Hematopoietic multipotent progenitor cell treated with erythropoietin and hydrocortisone succinate and interleukin-3 and kit ligand, for 15 days (in vitro differentiated cells): ENCODE measurements at places on chromosomes 6 and 20.
A peak's percentile ranks its signal among the peaks of the same experiment; 100 is the strongest.

DNA sequence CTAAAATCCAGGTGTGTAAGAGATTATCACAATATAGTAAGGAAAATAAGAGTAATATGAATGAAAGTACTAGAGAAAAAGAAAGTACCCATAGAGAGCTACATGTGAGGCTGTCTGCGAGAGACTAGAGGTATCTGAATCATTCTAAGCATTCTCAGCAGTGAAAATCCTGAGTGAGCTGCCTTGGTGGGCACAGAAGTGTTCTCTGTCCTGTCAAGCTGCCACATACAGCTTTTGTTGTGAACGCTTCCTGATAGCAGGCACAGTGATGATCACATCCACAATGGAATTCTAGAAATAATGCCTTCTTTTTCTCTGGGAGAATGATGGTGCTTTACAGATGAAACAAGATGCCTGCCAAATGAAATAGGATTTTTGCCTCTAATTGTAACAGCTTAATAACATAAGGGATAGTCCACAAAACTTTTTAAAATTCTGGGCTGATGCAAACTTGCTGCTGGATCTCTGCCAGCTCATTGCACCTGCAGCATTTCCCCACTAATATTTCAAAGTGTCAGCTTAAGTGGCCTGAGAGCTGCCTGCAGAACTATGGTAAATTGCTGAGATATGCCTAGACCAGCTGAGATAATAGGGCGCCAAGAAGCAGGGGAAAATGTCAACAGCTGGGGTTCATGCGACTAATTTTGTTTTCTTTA, 620.5 kb downstream of the DOK5 start:
- DNase-seq: no peak

DNA sequence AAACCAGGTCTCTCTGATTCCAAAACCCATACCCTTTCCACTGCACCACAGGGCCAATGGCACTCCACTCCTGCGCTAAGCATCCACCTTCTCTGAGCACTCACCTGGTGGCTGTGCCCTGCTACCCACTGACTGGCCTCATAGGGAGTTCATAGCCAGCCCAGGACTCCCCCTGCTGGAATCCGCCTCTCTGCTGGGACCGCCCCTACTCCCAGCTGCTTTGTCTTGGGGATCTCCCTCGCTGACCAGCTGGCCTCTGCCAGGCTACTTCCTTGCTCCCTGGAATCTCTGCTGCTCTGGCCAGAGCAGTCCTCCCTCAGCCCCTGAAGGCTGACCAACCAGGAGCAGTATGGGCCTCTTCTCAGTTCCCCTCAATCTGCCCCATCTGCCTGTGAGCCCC, 129.7 kb downstream of the FAXC start:
- DNase-seq: no peak

DNA sequence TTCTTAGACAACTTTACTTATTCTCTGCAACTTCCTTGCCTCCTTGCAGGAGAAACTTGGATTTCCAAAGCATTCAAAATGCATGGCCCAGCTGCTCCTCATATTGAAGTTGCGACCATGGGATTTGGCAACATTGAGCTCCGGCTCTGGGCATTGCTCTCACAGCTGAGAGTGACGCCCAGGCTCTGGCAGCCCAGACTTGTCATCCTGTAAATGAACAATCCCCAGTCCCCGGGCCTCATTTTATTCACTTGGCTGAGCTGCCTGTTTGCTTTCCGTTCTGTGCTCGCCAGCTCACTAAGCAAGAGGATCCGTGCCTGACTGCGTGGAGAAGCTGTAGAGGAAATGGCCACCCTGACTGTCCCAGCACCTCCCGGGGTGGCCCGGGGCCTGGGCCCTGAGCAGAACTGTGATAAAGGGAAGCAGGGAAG, 119.5 kb upstream of the CD93 start:
- no peak for DNase-seq

GRCh38 chr20:25008388-25009217, 16.1 kb upstream of the APMAP start:
- DNase-seq: no peak

DNA sequence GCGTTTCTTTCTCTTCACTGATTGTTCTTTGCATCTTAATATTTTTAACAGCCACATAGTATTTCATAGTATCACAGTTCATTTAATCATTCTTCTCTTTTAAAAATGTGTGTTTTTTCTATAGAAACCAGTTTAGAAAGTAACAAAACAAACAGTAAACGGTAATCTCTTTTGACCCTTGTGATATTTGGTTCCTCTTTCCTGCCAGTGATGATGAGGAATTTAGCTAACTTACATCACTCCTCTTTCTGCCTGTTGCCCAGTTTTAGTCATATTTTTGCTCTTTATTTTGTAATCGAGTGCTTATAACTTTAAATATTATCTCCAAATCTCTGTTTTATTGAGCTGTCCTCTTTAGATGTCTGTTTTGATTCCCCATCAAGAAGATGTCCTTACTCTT, 38.1 kb upstream of the ZBTB24 start:
- DNase-seq: no peak

DNA sequence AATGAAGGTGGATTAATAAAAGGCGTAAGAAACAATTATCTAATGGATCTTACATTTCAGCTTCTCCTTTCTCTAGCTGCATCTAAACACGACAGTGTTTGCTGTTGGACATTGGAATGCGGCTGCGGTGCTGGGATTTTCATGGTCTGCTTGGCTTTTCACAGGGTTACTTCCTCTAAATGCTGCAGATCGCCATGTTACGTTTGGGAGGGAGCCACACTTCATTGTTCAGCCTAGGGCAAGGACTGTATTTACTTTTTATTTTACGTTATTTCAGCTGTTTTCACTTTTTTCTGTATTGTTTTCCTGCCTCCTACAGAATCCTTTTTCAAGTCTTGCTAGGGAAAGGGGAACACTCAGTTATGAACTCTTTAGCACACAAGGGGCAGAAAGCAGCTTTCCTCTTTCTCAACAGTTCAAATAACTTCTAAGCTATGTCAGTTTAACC, 97.9 kb upstream of the MTHFD1L start:
- no peak for DNase-seq

DNA sequence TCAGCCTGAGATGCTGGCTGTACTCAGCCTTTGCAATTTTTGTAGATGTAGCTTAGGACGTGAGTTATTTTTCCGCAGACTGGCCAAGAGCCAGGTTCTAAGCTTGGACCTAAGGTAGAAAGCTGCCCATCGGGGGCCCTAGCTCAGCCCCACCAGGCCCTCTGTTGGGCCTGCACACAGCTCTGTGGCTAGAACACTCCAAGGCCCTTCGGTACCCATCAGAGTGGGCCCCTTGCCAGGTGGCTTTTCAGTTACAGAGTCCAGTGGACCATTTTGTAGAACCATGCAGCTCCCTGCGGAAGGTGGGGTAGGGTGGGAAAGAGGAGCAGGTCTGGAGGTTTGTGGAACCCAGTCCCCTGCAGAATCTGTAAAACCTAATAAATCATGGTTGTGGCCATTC, 22.6 kb downstream of the UCKL1 start:
- no peak for DNase-seq

DNA sequence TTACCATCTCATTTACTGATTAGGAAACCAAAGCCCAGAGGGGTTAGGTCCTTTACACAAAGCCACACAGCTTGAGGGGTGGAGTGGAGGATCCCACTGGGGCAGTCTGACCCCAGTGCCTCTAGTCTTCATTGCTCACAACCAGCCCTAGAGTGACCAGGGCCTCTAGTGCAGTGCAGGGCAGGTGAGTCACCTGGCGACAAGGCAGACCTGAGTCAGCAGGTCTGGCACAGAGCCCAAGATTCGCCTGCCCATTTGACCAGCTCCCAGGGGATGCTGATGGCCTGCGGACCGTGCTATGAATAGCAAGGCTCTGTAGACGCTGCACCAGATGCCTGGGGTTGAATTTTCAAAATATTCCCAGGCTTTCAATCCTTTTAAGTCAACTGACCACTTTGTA, 29.9 kb downstream of the CDH26 start:
- no peak for DNase-seq

- no peak for DNase-seq
Observed at GRCh38 chr20:33568868-33569801, 79.2 kb downstream of the CBFA2T2 start.

DNA sequence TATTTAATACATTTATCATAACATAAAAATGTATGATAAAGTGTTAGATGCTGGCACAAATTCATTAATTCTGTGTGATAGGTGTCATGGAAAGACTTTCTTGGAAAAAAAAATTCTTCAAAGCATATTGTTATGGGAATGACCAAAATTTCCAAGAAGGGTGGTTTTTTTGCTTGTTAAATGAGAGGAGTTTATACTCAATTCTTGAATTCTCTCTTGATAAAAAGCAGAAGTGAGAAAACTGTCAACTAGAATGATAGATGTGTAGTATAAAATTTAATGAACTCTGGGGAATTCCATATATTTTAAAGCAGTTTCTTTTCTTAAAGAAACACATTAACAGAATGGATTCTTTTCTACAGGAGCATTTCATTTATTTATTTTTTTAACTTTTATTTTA, 62.0 kb upstream of the SNAP91 start:
- DNase-seq: no peak

GRCh38 chr6:35461270-35461669, 6.9 kb upstream of the RPL10A start:
- no peak for DNase-seq

DNA sequence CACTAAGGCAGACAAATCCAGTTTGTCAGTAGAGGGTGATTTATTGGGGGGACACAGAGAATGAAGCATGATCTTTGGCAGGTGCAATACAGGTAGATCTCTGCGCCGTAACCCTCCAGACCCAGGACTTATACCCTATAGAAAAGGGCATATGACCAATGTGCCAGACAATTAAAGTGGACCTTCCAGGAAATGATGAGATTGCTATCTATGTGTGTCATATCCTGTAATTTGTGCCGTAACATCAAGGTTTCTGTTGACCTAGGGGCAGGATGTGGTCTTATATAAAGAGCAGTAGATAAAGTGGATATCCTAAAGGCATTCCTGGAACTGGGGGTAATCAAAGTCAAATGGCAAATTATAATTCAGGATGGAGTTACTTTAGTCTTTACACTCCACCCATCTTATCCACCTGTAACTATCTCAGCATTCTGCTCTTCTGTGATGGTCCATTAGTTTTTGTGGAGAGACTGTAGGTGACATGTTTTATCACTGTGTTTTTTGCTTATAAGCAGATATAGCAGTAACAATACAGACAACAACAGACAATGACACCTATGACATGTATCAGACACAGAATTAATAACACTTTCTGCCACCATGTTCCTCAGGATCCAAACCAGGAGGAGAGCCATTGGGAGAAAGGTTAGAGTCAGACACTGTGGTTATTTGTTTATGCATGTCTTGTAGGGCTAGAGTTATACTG, 43.1 kb upstream of the ZNF337 start:
- DNase-seq: no peak

GRCh38 chr6:148177589-148178233, 164.9 kb upstream of the SASH1 start:
- peak; percentile 18 for DNase-seq

DNA sequence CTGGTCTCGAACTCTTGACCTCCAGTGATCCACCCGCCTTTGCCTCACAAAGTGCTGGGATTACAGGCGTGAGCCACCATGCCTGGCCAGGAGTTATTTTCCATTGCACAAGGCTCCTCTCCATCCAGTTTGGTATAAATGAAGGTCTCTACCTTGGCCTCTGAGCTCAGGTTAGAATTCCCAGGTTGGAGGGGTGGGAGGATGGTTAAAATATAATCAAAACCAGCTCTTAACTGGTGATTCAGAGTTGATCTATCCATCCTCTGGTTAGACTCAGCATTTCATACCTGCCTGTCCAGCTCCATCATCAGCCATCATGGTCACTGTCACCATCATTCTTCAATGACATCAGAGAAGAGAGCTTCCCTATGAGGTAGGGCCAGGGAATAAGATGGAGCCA, 2.6 kb upstream of the SLC22A7 start:
- no peak for DNase-seq

DNA sequence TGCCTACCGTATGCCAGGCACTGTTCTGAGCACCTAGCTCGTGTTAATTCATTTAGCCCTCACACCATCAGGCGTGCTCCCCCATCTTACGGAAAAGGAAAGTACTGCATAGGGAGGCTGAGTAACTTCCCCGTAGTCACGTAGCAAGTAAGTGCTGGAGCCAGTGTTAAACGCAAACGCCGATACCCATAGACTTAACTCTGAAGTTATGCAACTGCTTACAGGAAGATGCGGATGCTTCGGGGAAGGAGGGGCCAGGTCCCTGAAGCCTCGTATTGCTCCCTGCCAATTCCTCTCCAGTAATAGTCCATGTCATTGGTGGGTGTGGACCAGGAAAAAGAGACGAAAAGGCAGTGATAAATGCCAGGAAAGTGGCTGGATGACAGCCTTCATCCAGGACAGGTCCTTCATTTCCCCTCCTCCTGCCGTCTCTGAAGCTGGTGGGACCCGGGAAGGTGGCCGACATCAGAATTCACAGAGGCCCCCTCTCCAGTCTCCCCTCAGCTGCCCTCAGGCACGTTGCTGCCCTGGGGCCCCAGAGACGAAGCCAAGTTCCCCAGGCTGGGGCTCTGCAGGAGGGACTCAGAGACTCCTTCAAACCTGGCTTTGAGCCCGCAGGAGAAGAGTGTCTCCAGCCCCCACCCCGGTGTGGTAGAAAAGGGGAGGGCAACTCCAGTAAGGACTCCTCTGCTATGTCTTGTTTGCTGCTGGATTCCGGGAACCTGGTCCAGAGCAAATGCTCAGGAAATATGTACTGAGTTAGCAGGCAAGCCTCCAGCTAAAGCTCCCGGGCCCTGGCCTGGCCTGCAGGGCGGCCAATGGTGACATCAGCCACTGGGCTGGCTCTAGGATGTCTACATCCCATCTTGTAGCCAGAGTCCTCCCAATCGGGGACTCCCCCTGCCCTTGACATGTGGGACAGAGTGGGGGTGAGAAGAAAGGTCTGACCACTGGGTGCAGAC, 37.8 kb downstream of the RAB44 start:
- no peak for DNase-seq

DNA sequence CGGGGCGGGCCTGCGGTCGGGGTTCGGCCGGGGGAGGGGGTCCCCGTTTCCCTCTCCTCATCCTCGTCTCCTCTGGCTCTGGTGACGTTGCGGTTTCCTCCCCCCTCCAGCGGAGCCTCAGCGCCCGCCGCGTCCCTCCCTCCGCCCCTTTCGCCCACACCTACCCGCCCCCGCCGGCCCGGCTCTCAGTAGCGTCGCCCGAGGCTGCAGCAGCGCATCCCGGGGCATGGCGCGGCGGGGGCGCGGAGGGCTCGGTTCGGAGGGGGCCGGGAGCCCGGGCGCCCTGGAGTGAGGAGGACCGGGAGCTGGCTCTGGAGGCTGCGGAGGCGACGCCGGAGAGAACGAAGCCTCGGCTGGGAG, at the start of gene DSE:
TSS of gene DSE (plus strand) at position 188 of the 360 bp plus-strand sequence. CDS start 28,304 bp downstream, outside the sequence.
- DNase-seq: no peak

- DNase-seq: no peak
Observed at GRCh38 chr6:40794586-40794985, 207.4 kb upstream of the LRFN2 start.

DNA sequence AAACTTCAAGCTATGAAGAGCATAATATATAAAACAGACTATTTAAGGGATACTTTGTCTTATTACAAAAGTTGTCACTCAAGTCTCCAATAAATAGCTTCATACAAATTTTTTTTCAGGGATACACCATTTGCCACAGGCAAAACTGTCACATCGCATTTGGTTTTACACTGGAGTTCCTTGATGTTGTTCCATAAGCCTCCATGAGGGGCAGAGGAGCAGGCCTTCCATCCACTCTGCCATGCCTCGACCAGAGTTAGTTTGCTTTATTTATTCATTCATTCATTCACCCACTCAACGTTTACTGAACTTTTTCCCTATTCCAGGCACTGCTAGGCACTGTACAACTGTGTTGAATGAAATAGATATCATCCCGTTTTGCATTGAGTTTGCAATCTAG, 246.6 kb downstream of the PHF3 start:
- DNase-seq: no peak

- DNase-seq: no peak
Observed at GRCh38 chr20:52760791-52761190, 211.4 kb upstream of the TSHZ2 start.

GRCh38 chr20:34538671-34539123, 19.8 kb upstream of the MAP1LC3A start:
- peak; percentile 68 for DNase-seq
